ENCODE measurements at places on chromosomes 2 and 18. TPM values are rescaled to one million over a fixed set of nuclear protein-coding genes. Genes with fewer than 3 reads are reported as not detected.

- no peak for DNase-seq
- no peaks in the 10 kb centered on the region for H3K27me3 ChIP-seq
- H3K27ac ChIP-seq: no peak overlapping the region
- H3K4me1 ChIP-seq: no peaks in the 10 kb centered on the region
- no peak overlapping the region for H3K4me3 ChIP-seq
- H3K36me3 ChIP-seq: no peaks in the 10 kb centered on the region
Observed at GRCh38 chr2:152564754-152565551, 152.3 kb downstream of the PRPF40A start.

- no peaks in the 10 kb centered on the region for H3K36me3 ChIP-seq
- peaks cover 38% of the 10 kb centered on the region for H3K4me1 ChIP-seq
- H3K4me3 ChIP-seq: peak overlapping the region; percentile 88
Observed at GRCh38 chr2:42169874-42170521, 845 bp downstream of the EML4 start.

GRCh38 chr18:37252854-37253393 lies 312.7 kb downstream of the CELF4 start:
- H3K4me1 ChIP-seq: peaks cover 16% of the 10 kb centered on the region
- H3K4me3 ChIP-seq: no peak overlapping the region
- H3K27ac ChIP-seq: no peak overlapping the region
- H3K27me3 ChIP-seq: peaks cover 99% of the 10 kb centered on the region
- H3K36me3 ChIP-seq: no peaks in the 10 kb centered on the region
- no peak for DNase-seq

- DNase-seq: no peak
- no peak overlapping the region for H3K4me3 ChIP-seq
- no peaks in the 10 kb centered on the region for H3K27me3 ChIP-seq
- H3K36me3 ChIP-seq: no peaks in the 10 kb centered on the region
- no peak overlapping the region for H3K27ac ChIP-seq
- no peaks in the 10 kb centered on the region for H3K4me1 ChIP-seq
Observed at GRCh38 chr18:43692099-43692690, 414.9 kb upstream of the SYT4 start.

GRCh38 chr2:113053666-113054065 lies 999 bp upstream of the IL36B start:
- no peaks in the 10 kb centered on the region for H3K36me3 ChIP-seq
- no peaks in the 10 kb centered on the region for H3K27me3 ChIP-seq
- H3K27ac ChIP-seq: no peak overlapping the region
- no peaks in the 10 kb centered on the region for H3K4me1 ChIP-seq
- H3K4me3 ChIP-seq: no peak overlapping the region
- peak; percentile 26 for DNase-seq

The CCBE1 gene
- 1.6 TPM for total RNA-seq

DNA sequence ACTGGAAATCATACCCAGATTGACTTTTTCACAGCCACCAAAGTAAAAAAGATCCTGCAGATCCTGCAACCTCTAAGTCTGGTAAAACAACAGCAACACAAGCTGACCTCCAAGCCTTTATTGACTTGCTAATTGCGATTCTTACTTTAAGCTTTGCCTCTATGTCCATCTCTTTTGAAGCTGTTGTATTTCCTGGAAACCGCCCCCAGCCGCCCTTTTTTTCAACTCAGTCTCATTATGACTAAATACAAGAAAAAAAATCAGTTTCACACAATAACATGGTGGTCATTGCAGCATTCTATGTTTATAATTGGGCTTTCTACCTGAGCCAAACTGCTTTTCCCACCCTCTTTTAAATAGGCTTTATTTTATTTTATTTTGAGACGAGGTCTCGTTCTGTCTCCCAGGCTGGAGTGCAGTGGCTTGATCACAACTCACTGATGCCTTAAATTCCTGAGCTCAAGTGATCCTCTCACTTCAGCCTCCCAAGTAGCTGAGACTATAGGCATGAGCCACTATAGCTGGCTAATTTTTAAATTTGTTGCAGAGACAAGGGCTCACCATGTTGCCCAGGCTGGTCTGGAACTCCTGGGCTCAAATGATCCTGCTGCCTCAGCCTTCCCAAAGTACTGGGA lies 76.2 kb downstream of the MOGAT1 start:
- no peaks in the 10 kb centered on the region for H3K27me3 ChIP-seq
- no peak overlapping the region for H3K27ac ChIP-seq
- no peaks in the 10 kb centered on the region for H3K36me3 ChIP-seq

GRCh38 chr2:129802290-129802689 lies 177.2 kb upstream of the RAB6C start:
- no peak for DNase-seq
- no peak overlapping the region for H3K4me3 ChIP-seq
- no peaks in the 10 kb centered on the region for H3K36me3 ChIP-seq
- no peak overlapping the region for H3K27ac ChIP-seq
- H3K27me3 ChIP-seq: no peaks in the 10 kb centered on the region

- peak; percentile 26 for DNase-seq
- H3K27me3 ChIP-seq: no peaks in the 10 kb centered on the region
- H3K4me3 ChIP-seq: no peak overlapping the region
Observed at GRCh38 chr18:22344908-22345670, 72.6 kb downstream of the CTAGE1 start.

DNA sequence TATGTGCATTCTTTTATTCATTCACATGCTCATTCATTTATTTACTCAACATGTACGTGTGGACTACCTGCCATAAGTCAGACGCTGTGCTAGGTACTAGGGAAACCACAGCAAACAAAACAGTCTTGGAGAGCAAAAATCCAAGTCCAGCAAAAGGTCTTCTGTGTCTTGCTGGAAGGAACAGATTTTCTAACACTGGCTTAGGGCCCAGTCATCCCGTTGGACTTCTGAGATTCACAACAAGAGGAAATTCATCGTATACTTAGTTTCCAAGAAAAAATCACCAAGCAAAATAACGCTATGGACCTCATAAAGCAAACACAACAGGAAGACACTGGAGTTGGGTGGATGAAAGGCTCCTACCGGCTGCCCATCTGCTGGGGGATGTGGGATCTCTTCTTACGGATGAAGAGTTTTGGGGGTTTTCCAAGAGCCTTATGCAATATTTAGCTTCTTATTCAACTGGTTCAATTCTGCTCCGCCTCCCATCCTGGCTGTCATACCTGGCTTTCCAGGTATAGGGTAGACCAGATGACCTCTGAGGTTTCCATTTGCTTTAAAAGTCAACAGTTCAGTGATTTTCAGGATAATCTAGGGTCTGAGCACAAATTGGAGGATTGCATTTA lies 262.7 kb downstream of the HAUS1 start:
- H3K4me3 ChIP-seq: no peak overlapping the region
- no peaks in the 10 kb centered on the region for H3K36me3 ChIP-seq
- H3K27ac ChIP-seq: no peak overlapping the region
- H3K4me1 ChIP-seq: peaks cover 4% of the 10 kb centered on the region
- DNase-seq: no peak

DNA sequence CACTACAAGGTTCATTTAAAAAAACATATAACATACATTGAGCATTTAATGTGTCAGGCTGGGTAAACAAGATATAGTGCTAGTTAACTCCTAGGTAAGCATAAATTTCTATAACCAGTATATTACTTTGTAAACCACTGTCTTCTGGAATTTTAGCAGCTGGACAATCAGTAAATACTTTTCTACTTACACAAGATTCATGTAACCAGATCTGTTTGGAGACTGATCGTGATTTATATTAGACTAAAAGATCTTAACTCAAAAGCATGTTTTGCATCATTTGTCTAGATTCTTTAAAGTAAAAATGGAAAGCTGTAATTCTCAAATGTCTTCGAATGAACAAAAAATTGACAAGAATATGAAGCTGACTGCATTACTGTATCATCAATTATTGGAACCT lies 941 bp upstream of the SGO2 start:
- H3K4me1 ChIP-seq: peaks cover 6% of the 10 kb centered on the region
- H3K27me3 ChIP-seq: no peaks in the 10 kb centered on the region
- H3K27ac ChIP-seq: no peak overlapping the region
- DNase-seq: no peak
- peak overlapping the region; percentile 85 for H3K4me3 ChIP-seq
- H3K36me3 ChIP-seq: no peaks in the 10 kb centered on the region

GRCh38 chr2:233108611-233109490 lies 48.7 kb downstream of the INPP5D start:
- DNase-seq: no peak
- H3K36me3 ChIP-seq: no peaks in the 10 kb centered on the region
- H3K4me3 ChIP-seq: no peak overlapping the region

The MPV17 gene
- 58.2 TPM for total RNA-seq

DNA sequence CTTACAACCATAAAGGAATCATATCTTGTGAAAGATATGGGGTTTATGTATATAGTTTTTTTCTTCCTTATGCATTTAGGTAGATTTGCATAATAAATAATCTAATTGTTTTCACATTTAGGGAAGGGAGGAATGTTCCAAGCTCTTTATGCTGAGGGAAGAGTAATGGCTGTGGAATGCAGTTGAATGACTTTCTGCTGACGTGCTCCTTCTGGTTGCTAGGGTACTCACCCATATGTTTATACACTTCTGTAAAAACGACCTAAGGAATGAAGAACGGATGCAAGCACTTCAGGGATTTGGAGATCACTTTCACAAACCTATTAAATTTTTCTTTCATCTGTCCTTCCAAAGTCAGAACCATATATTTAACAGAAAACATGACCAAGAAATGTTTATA lies 29.2 kb upstream of the PPP4R1 start:
- H3K36me3 ChIP-seq: no peaks in the 10 kb centered on the region
- peaks cover 17% of the 10 kb centered on the region for H3K4me1 ChIP-seq
- H3K27me3 ChIP-seq: no peaks in the 10 kb centered on the region
- H3K4me3 ChIP-seq: no peak overlapping the region

The SLC9A4 gene
- not detected for total RNA-seq

DNA sequence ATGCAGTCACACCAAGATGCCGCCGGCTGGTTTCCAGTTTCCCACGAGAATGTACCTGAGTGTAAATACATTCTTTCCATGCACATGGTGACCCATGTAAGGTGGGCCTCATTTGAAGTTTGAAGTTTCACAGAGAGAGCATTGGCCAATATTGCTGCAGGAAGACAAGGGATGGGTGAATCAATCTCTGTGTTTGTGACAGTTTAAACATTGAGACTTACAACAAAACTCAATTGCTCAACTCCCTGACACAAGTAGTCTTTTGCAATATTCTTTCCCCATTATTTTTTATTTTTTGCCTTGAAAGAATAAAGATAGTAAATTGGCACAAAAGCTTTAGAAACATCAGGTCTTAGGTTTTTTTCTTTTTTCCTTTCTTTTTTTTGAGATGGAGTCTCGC lies 5.1 kb downstream of the SERPINB2 start:
- H3K27me3 ChIP-seq: no peaks in the 10 kb centered on the region
- DNase-seq: no peak
- no peak overlapping the region for H3K27ac ChIP-seq
- H3K4me3 ChIP-seq: no peak overlapping the region
- H3K4me1 ChIP-seq: no peaks in the 10 kb centered on the region

- no peak for DNase-seq
- no peaks in the 10 kb centered on the region for H3K36me3 ChIP-seq
- H3K27me3 ChIP-seq: no peaks in the 10 kb centered on the region
- no peak overlapping the region for H3K27ac ChIP-seq
- H3K4me3 ChIP-seq: no peak overlapping the region
- no peaks in the 10 kb centered on the region for H3K4me1 ChIP-seq
Observed at GRCh38 chr2:157334797-157335196, 9.2 kb upstream of the ERMN start.

The ANKRD29 gene
- 7.8 TPM for total RNA-seq

DNA sequence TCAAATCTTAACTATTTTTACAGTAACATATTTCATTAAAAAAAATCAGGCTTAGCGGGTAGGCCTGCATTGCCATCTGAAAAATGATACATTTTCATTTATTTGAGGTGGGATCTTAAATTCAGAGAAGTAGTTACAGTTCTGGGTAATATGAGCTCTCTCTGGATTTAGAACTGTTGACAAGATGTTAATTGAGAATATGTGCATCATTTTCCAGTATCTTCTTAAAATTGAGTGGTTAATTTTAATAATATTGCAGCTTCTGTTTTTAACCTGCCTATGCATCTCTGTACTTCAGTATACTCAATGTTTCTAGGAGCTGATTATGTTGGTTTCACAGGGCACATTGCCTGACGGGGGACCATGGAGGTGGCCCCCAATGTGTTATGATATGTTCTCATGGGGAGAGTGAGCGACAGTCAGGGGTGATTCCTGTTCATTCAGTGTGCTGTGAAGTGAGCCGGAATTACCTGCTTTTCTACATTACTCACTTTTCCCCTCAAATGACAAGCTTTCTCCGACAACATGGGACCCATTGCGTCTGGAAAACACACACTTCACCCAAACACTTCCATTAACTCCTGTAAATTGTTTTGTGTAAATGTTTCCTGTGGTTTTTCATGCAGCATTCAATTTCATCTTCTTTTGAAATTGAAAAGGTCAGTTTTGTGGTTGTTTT lies 406.2 kb downstream of the MTX2 start:
- H3K27ac ChIP-seq: no peak overlapping the region
- H3K4me1 ChIP-seq: peaks cover 3% of the 10 kb centered on the region
- DNase-seq: no peak
- no peaks in the 10 kb centered on the region for H3K36me3 ChIP-seq
- no peak overlapping the region for H3K4me3 ChIP-seq

DNA sequence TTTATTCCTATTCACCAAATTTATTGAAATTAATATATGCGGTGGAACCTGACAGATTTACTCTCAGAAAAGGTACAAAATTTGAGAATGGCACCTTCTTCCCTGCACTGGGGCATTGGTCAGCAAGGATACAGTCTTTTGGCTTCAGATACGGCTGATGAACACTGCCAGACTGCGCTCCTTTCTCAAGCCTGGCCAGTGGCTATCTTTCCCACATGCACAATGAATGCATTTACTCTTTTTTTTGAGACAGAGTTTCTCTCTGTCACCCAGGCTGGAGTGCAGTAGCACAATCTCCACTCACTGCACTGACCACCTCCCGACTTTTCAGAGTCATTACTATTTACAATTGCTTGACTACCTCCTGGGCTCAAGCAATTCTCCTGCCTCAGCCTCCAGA lies 61.6 kb downstream of the MOB4 start:
- H3K27ac ChIP-seq: no peak overlapping the region
- H3K4me1 ChIP-seq: no peaks in the 10 kb centered on the region
- H3K4me3 ChIP-seq: no peak overlapping the region
- H3K27me3 ChIP-seq: no peaks in the 10 kb centered on the region

GRCh38 chr18:79182047-79182713 lies 113.0 kb downstream of the ATP9B start:
- no peak for DNase-seq
- no peak overlapping the region for H3K4me3 ChIP-seq
- H3K27me3 ChIP-seq: no peaks in the 10 kb centered on the region
- peaks cover 6% of the 10 kb centered on the region for H3K4me1 ChIP-seq

The INPP5D gene
- 11.6 TPM for total RNA-seq

GRCh38 chr2:207135340-207135739 lies 30.4 kb downstream of the KLF7 start:
- H3K27me3 ChIP-seq: no peaks in the 10 kb centered on the region
- H3K4me1 ChIP-seq: peaks cover 98% of the 10 kb centered on the region
- DNase-seq: no peak
- H3K4me3 ChIP-seq: no peak overlapping the region

GRCh38 chr18:6744816-6745455 lies 15.4 kb downstream of the ARHGAP28 start:
- H3K27ac ChIP-seq: no peak overlapping the region
- no peak overlapping the region for H3K4me3 ChIP-seq
- DNase-seq: no peak
- H3K36me3 ChIP-seq: no peaks in the 10 kb centered on the region
- no peaks in the 10 kb centered on the region for H3K27me3 ChIP-seq
- H3K4me1 ChIP-seq: no peaks in the 10 kb centered on the region
